ENCODE measurements at places on chromosomes 4 and X. TPM values are rescaled to one million over a fixed set of nuclear protein-coding genes. Genes with fewer than 3 reads are reported as not detected.

The AGA gene
- 20.5 TPM for total RNA-seq

The USO1 gene
- total RNA-seq = 55.9 TPM

The FAT1 gene
- total RNA-seq = 241 TPM

The NOX1 gene
- 27.8 TPM for total RNA-seq

The ASMT gene
- total RNA-seq = not detected

The SUPT20HL1 gene
- not detected for total RNA-seq

GRCh38 chr4:6208416-6208815, 8.1 kb upstream of the JAKMIP1 start:
- DNase-seq = no peak

DNA sequence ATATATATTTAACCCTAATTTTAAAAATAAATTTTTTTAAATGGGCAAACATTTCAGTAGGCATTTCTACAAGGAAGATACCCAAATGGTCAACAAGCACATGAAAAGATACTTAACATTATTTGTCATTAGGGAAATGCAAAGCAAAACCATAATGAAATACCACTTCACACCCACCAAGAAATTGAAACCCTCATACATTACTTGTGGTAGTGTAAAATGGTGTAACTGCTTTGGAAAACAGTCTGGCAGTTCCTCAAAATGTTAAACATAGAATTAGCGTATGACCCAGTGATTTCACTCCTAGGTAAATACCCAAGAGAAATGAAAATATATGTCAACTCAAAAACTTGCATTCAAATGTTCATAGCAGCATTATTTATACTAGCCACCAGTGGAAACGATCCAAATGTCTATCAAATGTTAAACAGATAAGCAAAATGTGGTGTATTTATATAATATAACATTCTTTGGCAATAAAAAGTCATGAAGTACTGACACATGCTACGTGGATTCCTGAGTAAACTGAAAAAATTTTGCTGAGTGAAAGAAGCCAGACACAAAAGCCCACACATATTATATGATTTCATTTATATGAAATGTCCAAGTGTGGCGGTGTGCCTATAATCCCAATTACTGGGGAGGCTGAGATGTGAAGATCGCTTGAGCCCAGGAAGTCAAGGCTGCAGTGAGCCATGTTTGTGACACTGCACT, 16.6 kb downstream of the TRIM2 start:
- no peak for DNase-seq

GRCh38 chr4:152011469-152011868, 250.7 kb upstream of the GATB start:
- DNase-seq = no peak

GRCh38 chr4:1544861-1545281, 138.6 kb upstream of the NKX1-1 start:
- DNase-seq = peak; percentile 44

DNA sequence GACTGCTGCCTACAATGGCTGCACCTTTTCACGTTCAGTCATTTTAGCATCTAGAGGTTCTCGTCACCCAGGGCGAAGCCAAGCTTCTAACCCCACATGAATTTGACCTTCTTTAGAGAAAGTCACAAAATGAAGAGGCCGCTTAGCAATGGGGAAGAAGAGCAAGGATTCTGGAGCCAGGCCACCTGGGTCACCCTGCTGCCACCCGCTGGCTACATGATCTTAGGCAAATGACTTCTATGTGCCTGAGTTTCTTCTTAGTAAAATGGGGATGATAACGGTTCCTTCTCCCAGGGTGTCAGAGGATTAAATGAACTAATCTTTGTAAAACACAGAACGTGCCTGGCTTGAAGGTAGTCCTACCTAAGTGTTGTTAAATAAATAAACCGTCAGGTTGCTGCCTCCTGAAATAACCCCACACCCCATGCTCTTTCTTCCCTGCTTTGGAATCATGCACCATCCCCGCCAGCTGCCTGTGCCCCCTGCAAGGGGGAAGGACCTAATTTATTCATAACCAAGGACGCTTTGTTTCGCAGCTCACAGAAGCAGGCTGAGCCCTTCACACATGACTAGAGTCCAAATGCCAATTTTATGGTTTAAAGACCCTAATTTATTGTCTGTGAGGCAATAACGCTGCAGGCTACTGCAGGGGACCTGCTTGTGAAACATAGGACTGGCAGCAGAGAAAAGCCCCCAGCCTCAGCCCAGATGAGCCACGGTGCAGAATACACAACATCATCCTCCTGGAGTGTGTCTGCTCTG, 28.6 kb upstream of the NSG1 start:
- DNase-seq = no peak

DNA sequence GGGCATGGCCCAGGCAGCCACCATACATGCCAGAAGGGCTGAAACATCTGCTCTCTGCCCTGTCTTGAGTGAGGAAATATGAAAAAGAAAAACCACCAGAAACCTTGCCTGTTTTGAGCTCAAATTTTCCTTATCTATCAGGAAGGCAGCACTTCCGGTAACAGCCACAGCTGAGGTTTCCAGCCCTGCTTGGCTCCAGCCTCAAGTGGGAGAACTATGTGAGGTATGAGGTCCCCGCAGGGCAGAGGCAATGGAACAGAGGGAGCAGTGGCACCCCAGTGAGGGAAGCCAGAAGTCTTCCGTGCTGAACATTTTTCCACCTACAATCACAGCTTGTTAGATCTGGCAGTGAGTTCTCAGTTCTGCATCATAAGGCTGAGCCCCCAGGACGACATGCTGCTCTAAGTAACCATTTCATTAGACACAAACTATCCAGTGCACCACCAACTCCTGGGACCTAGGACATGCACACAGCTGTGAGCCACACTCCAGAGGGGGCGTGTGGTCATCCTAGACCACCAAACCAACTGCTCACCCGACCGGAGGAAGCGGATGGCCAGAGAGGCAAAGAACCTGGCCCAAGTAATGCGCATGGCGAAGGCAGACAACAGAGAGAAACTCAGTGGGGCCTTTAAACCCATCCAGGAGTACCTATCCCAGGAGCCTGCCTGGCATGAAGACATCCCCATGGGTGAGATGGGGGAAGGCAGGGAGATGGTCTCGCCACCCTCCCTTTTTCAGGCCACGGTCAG, 22.6 kb downstream of the WDR1 start:
- DNase-seq = peak; percentile 28

DNA sequence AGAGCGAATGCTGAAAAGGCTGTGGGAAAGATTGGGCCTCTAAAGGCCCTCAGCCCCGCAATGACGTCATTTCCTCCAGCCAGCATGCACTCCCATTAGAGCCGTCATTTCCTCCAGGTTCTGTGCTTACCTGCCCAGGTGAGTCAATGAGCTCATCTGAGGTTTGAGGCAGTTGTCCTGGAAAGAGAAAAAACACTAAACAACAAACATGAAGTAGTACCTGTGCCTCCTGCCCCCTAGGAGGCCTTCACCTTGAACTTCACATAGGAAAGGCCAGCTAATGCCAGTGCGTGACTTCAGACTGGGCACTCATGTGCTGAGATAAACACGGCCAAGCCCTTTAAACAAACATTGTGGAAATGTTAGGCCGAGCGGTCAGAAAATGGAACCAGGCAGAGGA, 55.9 kb downstream of the FHDC1 start:
- DNase-seq = no peak

GRCh38 chrX:86460760-86461159, 312.5 kb downstream of the DACH2 start:
- DNase-seq = no peak

DNA sequence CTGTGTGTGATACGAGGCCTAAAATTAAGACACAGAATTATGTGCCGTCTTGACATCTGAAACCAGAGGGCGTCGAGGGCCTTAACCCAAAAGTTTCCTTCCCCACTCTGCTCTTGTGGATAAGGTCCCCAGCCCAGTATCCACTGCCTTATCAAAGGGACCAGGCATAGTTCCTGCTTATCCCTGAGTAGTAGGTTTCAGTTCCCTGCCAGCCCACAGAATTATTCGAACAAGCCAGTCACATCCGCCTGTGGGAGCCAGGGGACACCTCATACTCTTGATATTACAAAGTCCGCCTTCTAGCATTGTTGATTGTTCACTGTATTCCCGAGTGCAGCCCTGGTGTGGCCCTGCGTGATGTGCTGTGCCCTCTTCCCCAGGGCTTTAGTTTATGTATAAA, 5.4 kb upstream of the MMRN1 start:
- DNase-seq = no peak

DNA sequence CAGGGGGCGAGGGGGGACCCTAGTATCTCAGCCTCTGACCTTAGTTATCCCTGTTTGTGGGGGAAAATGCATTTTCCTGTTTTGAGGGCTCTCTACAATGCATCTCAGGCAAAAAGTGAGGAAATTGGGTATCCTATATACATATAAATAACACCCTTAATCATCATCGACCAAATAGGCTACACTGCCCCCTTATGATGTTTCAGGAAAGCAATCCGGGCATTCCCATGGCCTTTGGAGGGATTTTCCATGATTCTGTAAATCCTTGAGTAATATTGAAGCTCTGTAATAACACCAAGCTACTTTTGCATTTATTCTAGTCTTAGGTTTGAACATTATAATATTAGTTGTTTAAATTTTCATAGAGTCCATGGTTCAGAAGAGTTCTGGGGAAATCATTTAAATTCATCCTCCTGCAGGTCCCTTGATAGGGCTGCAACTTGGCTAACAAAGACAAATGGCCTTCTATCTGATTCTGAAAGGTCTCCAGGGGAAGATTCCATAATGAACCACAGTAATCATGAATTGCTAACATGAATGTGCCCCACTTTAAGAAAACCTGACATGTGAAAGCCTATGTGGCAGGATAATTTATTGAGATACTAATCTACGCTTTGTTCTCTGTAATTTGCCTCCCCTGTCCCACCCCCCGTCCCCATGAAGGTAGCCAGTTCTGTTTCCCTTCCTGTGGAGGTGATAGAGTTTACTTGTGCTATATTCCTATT, 91.5 kb upstream of the SCOC start:
- no peak for DNase-seq

Measured in mucosa of descending colon (tissue), 3 donors.